Left lung (tissue), 14 donors: ENCODE measurements at places on chromosomes 12 and 14. TPM values are rescaled to one million over a fixed set of nuclear protein-coding genes. Genes with fewer than 3 reads are reported as not detected.

Gene SLC6A15
- polyA plus RNA-seq: 0.59 TPM

Gene SDSL
- polyA plus RNA-seq: 4.7 TPM

Gene CIROP
- polyA plus RNA-seq: not detected

Gene RNU4-1
- polyA plus RNA-seq: not detected

Gene CATSPERB
- polyA plus RNA-seq: 1.4 TPM

Gene PTMS
- polyA plus RNA-seq: 816 TPM

Gene RD3L
- 0.13 TPM for polyA plus RNA-seq

Gene IFNG-AS1
- not detected for polyA plus RNA-seq

Gene SERPINA5
- 0.82 TPM for polyA plus RNA-seq

Gene DAO
- polyA plus RNA-seq: not detected

Gene ZDHHC22
- polyA plus RNA-seq: 0.10 TPM

Gene SARNP
- polyA plus RNA-seq: 104 TPM

Gene GAPDH
- 1,773 TPM for polyA plus RNA-seq

Gene DLK1
- polyA plus RNA-seq: 1.3 TPM

Gene CLEC1A
- polyA plus RNA-seq: 23.0 TPM

Gene TTC6
- 16.5 TPM for polyA plus RNA-seq

Gene MOAP1
- polyA plus RNA-seq: 31.3 TPM

Gene HOXC12
- polyA plus RNA-seq: not detected

Gene VWF
- polyA plus RNA-seq: 162 TPM

Gene GPR137C
- 7.2 TPM for polyA plus RNA-seq

Gene CACNA2D4
- polyA plus RNA-seq: 2.8 TPM

Gene EGLN3
- 33.0 TPM for polyA plus RNA-seq

Gene ATN1
- polyA plus RNA-seq: 119 TPM

Gene EFS
- polyA plus RNA-seq: 46.7 TPM

Gene ADAM20
- 0.28 TPM for polyA plus RNA-seq

Gene RNASE4
- 7.8 TPM for polyA plus RNA-seq

Gene OAS1
- polyA plus RNA-seq: 3.3 TPM

Gene KRT79
- polyA plus RNA-seq: not detected

Gene GNB3
- polyA plus RNA-seq: 3.3 TPM

Gene ETFBKMT
- 3.4 TPM for polyA plus RNA-seq

Gene ARMH4
- 15.8 TPM for polyA plus RNA-seq

Gene ITGB7
- polyA plus RNA-seq: 1.1 TPM

Gene CERS5
- polyA plus RNA-seq: 66.8 TPM

Gene TDRD9
- 1.6 TPM for polyA plus RNA-seq

Gene PLD4
- 4.6 TPM for polyA plus RNA-seq

Gene PLEKHG7
- 0.37 TPM for polyA plus RNA-seq

Gene ANG
- 9.7 TPM for polyA plus RNA-seq

Gene SCN8A
- polyA plus RNA-seq: 1.4 TPM

Gene CBLN3
- polyA plus RNA-seq: 4.1 TPM

Gene SLC16A7
- 2.7 TPM for polyA plus RNA-seq

Gene TMBIM4
- polyA plus RNA-seq: 108 TPM

Gene YY1
- 121 TPM for polyA plus RNA-seq

Gene SDR9C7
- 0.10 TPM for polyA plus RNA-seq

Gene ZNF891
- polyA plus RNA-seq: 6.8 TPM
